OCI-M1 (cell line): ENCODE measurements at places on chromosomes 13 and 19.
A peak's percentile ranks its signal among the peaks of the same experiment; 100 is the strongest.

- no peak for DNase-seq
These were observed 70.2 kb downstream of the SOX1 start for GRCh38 chr13:112137144-112137543.

GRCh38 chr13:88339271-88339741 is 668.1 kb downstream of the SLITRK5 start:
- DNase-seq: no peak

DNA sequence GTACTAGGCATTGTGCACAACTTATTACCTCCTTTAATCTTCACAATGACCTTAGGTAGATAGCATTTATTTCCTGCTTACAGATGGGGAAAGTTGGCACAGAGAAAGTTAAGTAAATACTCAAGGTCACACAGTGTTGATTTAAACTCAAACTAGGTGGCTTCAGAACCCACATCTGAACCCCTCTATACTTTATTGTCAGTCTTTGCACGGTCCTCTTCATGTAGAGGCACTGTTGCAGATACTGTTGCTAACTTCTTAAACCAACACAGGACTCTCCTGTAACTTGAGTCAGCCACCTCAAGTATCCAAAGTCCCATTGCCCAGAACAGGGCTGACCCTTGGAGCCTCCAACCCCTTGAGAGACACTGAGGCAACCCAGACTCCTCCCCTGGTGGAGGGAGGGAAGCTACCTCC is 48.8 kb downstream of the FRY start:
- DNase-seq: no peak

- DNase-seq: no peak
These were observed 7.2 kb downstream of the ZNF296 start for GRCh38 chr19:45069056-45069455.

- DNase-seq: no peak
These were observed 161.5 kb upstream of the STARD13 start for GRCh38 chr13:33446821-33447725.

GRCh38 chr13:71312923-71313322 is 554.1 kb downstream of the DACH1 start:
- DNase-seq: no peak

GRCh38 chr19:38739440-38740256 is 4.6 kb downstream of the CAPN12 start:
- DNase-seq: no peak

DNA sequence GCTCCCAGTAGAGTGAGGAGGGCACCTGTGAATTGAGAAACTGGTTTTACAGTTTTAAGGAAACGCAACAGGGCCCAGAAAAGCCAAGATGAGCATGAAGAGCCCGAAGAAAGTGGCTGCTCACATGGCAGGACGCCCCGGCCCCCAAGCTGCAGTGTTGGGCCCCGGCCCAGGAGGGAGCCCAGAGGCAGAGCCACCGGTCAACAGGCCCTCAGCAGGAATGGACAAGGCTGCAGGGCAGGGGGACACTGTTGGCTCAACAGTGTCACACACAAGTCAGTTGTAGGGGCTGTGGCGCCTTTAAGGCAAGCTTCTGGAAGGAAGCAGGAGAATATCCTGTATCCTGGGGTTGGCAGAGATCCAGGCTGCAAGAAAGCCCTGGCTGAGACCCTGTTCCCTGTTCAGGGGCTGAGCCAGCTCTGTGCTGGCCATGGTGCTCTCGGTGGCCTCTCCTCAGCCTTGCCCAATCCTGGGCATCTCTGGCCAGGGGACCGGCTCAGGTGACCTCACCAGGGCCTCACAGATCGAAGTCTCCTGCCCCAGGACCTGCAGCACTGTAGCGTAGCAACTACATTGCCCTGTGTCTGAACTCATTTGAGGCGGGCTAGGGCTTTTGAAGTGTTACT is 28.0 kb downstream of the UPF1 start:
- no peak for DNase-seq

- DNase-seq: no peak
These were observed 129.5 kb upstream of the MCF2L start for GRCh38 chr13:112839356-112840105.

- DNase-seq: no peak
These were observed 32.5 kb downstream of the ZNF582 start for GRCh38 chr19:56360841-56361240.

- peak; percentile 12 for DNase-seq
These were observed 542.1 kb downstream of the SLITRK1 start for GRCh38 chr13:83340170-83340569.

GRCh38 chr19:31701146-31701545 is 351.9 kb upstream of the TSHZ3 start:
- no peak for DNase-seq

- DNase-seq: no peak
These were observed 15.0 kb downstream of the APBA3 start for GRCh38 chr19:3746371-3747056.

- no peak for DNase-seq
These were observed 1528.6 kb upstream of the SLC10A2 start for GRCh38 chr13:104594806-104595205.

GRCh38 chr19:13262450-13262849 is 112.2 kb downstream of the IER2 start:
- peak; percentile 76 for DNase-seq

- DNase-seq: peak; percentile 86
These were observed 772 bp downstream of the PARP4 start for GRCh38 chr13:24511816-24512196.

DNA sequence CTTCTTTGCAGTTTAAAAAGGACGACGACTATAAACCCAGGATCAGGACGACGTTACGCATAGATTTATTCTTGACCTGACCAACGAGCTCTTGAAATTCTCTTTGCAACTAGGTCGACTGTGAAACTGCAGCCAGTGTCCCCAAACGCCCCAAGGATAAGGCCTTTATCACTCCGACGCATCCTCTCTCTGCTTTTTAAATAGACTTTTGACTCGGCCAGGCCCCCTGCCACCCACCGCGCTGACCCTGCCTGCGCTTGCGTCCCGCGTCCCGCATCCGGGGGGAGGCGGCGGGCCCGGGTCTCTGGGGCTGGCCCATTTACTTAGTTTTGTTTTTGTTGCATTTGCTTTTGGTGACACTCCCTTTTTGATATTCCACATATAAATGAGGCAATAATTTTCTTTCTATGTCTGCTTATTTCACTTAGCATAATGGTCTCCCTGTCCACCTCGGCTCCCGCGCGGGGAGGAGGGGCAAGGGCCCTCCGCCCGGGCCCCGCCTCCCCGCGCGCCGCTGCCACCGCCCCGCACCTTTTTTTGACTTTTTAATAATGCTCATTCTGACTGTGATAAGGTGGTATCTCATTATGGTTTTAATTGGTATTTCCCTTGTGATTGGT is 17.4 kb downstream of the RB1 start:
- DNase-seq: no peak

- no peak for DNase-seq
These were observed 1187.7 kb upstream of the PCDH9 start for GRCh38 chr13:68417801-68418200.

GRCh38 chr13:19382111-19382510 is 179.2 kb downstream of the TPTE2 start:
- no peak for DNase-seq

GRCh38 chr13:112447306-112447705 is 71.2 kb downstream of the SPACA7 start:
- DNase-seq: no peak

- no peak for DNase-seq
These were observed 218.0 kb downstream of the IRS2 start for GRCh38 chr13:109568339-109568818.

DNA sequence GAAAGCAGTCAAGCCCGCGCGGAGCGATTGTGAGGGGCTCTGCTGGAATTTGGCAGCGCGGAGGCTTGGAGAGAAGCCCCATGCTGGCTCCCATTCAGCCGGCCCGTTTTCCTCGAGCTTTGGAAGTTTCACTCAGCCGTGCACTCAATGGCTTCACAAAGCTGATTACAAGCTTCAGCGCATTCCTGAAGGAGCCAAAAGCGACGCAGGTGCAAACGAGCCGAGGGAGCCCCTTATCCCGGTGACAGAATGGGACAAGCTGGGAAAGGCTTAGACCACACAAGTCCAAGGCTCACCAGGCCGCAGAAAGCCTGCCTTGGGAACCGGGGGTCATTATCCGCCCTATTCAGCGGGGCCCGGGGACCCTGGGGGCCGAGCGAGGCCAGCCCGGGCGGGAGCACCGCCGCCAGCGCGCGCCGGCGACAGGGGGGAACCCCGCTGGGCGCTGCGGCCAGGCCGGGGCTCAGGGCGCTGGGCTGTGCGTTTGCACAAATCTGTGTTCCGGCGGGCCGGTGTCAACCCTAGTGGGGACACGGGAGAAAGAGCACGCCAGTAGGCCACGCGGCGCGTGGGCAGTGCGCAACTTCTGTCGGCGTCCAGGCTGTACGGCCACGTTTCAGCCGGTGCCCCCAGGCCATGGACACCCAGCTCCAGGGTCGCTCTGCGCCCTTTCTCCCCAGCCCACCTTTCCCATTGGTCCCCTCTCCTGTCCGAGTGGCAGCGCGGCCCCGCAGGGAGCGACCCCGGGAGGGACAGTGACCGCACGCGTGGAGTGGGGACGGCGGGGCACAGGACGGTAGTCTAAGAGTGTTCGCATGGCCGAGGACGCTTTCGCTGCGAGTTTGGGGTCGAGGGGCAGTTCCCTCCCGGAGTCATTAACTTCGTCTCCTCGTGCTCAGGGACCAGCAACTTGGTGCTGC is 37.3 kb downstream of the SOX1 start:
- DNase-seq: no peak

DNA sequence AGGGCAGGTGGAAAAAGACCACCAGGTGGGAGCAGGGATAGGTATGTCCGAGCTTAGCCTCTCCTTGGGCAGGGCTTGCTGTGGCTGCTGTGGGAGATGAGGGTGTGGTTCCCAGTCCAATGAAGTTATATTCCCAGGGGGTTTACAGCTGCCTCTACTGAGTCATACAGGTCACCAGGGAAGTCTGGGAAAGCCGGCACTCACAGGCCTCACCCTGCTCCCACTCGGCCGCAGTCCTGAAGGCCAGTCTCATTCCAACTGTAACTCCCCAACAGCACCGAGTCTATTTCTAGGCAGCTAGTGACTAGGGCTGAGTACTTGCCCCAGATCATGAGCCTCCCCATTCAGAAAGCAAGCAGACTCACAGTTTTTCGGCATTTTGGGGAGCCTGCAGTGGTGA is 77.1 kb downstream of the FNDC3A start:
- DNase-seq: no peak

DNA sequence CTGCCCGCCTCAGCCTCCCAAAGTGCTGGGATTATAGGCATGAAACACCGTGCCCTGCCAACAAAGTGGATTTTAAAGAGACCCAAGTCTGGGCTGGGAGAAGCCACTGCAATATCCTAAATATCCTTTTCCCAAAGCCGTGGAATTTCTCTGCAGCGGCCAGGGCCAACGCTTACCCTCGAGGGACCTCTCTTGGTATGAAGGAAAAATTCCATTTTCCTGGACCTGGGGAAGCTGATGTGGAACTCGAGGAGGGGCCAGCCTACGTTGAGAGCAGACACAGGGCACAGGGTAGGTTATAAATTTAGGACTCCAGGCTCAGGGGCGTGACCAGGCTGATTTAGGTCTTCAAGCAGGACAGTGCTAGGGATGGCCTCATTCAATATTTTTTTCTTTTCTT is 17.7 kb upstream of the UPF1 start:
- DNase-seq: no peak

DNA sequence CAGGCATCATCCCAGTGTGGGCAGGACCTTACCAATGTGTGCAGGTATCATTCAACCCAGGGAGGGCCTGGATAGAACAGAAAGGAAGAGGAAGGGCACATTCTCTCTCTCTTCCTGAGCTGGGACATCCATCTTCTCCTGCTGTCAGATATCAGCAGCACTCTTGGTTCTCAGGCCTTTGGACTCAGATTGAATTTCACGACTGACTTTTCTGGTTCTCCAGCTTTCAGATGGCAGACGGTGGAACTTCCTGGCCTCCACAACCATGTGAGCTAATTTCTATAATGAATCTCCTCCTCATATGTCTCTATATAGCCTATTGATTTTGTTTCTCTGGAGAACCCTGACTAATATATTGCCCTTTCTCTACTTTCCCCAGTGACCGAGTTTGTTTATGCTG is 77.3 kb downstream of the OLFM4 start:
- DNase-seq: no peak

GRCh38 chr13:113077953-113078901 is 27.4 kb upstream of the F7 start:
- DNase-seq: no peak

DNA sequence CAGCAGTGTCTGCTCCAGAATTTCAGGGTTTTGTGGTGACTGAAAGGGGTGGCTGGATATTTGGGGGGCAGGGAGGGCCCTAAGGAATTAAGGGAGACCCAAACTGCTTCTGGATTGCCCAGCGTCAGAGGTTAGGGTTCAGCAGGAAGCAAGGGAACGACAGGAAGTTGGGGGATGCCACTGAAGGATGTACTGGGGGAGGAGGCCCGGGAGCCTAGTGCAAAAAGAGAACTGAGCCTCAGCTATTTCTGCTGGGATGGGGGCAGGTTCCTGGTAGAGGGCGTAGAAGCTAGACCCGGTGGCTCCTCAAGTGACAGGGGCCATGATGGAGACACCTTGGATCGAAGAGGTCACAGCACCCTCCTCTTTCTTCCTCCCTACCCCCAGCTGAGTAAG is 1.1 kb downstream of the CYP2S1 start:
- DNase-seq: no peak

DNA sequence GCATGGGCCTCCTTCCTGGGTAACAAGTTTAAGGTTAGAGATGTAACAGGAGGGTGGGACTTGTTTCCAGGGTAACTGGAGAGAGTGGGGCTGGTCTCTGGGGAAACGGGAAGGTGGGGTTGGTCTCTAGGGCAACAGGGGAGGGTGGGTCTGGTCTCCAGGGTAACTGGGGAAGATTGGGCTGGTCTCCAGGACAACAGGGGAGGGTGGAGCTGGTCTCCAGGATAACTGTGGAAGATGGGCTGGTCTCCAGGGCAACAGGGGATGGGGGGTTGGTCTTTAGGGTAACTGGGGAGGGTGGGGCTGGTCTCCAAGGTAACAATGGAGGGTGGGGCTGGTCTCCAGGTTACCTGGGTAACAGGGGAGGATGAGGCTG is 36.5 kb downstream of the SPTBN4 start:
- DNase-seq: no peak

- no peak for DNase-seq
These were observed 23.8 kb upstream of the VSTM2B start for GRCh38 chr19:29501816-29502580.

GRCh38 chr13:70457474-70457873 is 349.2 kb upstream of the KLHL1 start:
- DNase-seq: no peak

DNA sequence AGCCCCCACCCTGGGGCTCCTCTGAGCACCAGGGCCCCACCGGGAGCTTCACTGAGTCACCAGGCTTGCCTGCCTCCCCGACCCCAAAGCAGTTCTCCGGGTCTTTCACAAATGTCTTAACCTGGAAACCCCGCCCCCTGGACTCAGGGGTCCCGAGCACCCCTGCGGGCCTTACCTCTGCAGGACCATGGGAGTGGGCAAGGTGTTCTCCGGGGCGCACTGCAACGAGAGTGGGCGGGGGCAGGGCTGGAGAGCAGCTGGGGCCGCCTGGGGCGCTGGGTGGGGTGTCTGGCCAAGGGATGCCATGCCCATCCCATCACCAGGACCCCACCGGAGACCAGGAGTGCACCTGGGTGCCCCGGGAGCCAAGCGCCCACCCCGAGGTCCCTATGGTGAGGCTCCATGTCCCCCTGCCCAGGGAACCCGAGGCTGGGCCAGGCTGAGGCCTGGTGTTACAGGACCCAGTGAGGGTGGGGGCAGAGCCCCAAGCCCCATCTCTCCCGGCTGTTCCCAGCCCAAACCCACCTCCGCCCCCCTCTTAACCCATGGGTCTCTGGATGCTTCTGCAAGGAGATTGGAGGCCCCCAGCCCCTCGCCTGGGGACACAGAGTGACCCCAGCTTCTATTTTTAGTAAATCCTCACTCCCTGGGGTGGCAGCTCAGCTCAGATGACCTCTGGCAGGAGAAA is 10.9 kb downstream of the MKNK2 start:
- no peak for DNase-seq

- no peak for DNase-seq
These were observed 215.6 kb downstream of the TDRD3 start for GRCh38 chr13:60612593-60612992.
